ENCODE measurements at places on chromosomes 16 and 17.

- DNase-seq, result no peak
These were observed 11.2 kb downstream of the DOC2B start for GRCh38 chr17:170130-170670.

DNA sequence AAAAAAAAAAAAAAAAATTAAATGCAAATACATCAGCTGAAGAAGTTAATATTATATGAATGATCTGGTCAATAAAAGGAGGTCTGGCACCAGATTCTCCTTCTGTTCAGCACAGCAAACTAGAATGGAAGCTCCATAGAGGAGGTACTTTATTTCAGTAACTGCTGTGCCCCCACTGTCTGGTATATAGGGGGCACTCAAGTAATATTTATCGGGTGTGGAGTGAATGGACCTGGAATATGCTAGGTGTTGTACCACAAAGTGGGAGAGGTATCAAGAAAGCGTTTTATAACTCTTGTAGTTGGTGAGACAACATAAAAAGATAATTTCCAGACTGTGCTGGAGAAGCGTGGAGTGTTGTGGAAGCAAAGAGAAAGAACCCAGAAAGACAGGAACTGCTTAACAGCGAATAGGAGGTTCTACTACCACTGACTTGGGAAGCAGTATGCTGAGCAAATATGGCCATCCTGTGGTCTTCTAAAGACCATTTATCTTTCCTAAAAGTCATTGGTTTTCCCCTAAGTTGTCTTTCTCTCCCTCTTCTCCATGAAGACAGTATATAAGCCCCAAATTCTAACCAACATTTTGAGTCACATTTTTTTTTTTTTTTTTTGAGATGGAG, 12.2 kb upstream of the PRKCA start:
- DNase-seq, result no peak

DNA sequence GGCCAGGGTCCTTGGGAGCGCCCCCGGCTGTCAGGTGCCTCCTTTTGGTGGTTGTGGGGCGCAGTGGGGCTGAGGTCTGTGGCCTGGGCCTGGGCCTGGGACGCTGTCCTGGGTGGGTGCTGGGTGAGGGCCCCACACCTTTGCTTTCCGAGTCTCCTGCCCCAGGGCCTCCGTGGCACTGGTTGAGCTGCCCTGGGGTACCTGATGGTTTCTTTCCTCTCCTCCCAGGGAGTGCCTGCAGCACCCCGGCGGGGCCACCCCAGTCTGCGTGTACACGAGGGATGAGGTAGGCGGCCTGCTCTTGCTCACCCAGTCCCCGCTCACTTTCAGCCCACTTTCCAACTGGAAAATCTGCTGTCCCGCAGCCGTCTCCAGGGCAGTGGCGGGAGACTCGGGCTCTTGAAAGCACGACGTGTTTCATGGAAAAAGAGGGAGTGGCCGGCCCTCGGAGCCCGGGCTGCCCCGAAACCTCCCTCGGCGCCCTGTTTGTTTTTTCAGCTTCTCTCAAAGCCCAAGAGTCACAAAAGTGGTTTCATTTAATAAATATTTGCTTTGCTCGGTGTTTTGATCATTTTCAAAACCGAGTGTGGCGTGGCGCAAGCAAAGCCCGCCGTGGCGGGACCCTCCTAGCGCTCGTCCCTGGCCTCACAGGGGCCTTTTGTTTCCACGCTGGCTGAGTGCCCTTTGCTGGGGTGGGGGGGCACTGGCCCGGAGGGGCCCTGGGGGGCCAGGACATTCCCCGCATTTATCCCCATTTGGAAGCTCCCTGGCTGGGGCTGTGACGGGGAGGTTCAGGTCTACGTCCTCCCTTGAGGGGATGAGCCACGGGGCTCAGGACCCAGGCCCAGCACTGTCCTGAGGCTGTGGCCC, 17.4 kb downstream of the ASPSCR1 start:
- no peak for DNase-seq

- no peak for DNase-seq
These were observed 732 bp upstream of the RPL27 start for GRCh38 chr17:42997390-42997983.

GRCh38 chr17:60573236-60574051, 26.5 kb upstream of the PPM1D start:
- no peak for DNase-seq

- DNase-seq, result no peak
These were observed 2.9 kb upstream of the LYRM9 start for GRCh38 chr17:27895940-27896535.

GRCh38 chr17:78400581-78401240, 22.3 kb downstream of the PGS1 start:
- DNase-seq, result no peak

GRCh38 chr17:42310787-42311215, 22.5 kb downstream of the STAT5A start:
- no peak for DNase-seq

DNA sequence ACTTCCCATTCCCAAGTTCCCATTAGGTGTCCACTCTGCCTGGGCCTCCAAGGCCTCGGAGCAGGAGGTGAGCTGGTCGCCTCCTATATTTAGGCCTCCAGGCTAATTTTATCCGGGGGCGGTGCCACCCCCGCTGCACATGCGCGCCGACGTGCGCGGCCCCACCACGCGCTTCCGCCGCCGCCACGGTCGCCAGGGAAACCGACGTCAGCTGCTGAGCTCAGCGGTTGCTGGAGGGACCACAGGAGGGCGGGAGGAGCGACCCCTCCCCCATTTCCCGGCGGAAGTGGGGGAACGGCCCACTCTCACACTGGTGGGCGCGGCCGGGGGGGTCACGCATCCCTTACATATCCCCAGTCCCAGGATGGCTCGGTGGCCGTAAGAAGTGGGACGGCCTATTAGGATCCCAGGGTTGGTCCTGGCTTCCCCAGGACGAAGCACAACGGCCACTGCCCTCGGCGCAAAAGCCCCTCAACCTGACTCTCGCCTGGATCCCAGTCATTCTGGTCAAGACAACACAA, 1.0 kb downstream of the PER1 start:
- DNase-seq, result peak; percentile 88

DNA sequence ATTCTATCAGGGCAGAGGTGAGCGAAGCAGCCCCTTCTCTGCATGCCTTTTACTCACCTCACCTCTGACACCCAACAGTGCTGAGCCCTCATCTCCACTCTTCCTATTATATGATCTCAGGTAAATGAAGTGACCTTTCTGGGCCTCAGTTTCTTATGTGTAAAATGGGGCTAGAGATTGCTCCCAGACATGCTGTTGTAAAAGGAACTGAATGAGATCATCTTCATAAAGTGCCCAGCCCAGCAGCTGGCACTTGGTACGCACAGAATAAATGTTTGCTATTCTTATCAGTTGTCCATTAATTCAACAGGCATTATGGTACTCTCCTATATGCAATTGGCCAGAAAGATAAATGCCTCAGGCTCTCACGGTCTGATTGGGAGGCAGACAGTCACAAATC, 4.5 kb upstream of the GALK1 start:
- no peak for DNase-seq

DNA sequence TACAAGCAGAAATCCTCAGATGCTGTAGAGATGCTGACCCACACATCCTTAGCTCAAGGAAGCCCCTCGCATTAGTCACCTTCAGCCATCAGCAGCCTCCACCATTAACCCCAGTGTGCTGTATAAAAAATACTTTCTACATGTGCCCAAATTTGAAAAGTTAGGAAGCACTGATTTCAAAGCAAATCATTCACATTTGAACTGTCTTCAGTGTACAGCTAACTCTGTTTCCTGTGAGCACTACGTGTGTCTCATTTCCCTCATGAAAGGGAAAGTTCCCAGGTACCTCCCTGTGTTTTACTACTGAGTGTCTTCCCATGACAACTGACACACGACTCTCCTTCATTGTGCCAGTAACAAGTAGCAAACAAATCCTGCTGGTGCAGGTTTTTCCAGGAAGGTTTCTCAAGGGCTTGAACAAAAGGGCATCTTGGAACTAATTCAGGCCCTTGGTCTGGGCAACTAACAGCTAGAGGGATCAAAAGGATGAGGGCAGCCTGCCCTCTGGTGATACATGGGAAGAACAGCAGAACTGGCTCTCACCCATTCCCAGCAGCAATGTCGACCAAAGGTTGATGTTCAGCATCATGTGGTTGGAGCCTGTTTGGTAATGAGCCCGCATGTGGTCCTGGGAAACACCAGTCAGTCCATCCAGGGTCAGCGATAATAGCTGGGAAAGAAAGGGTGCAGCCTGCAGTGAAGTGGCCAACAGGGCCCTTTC, 4.0 kb downstream of the SLC35B1 start:
- DNase-seq, result no peak

GRCh38 chr17:36608794-36609497, 7.6 kb downstream of the MRM1 start:
- no peak for DNase-seq

GRCh38 chr17:55081559-55081958, 113.0 kb downstream of the STXBP4 start:
- no peak for DNase-seq

DNA sequence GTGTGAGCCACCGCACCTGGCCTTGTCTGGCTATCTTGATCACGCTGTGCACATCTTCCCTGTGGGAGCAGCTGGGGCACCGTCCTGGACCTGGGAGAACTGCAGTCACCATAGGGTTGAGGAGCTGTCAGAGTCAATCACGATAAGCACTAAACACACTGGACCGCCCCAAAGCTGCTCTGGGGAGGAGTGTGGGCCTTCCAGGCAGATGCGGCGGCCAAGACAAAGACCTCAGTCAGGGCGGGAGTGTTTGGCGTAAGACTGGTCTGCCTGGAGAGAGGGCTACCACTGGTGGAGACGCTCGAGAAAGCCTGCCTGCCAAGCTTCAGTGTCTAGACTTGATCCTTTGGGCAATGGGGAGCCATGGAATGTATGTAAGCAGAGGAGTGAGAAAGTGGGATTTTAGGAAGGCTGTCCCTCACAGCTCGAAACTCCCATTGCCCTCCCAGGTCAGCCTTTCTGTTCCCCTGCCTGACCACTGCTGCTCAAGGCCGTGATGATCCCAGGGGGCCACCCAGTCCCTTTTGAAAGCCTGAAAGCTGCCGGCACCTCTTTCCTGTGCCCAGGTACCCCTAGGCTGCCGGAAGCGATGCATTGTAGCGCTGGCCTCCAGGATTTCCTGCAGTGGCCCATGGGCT, 29.3 kb upstream of the CIBAR2 start:
- no peak for DNase-seq

DNA sequence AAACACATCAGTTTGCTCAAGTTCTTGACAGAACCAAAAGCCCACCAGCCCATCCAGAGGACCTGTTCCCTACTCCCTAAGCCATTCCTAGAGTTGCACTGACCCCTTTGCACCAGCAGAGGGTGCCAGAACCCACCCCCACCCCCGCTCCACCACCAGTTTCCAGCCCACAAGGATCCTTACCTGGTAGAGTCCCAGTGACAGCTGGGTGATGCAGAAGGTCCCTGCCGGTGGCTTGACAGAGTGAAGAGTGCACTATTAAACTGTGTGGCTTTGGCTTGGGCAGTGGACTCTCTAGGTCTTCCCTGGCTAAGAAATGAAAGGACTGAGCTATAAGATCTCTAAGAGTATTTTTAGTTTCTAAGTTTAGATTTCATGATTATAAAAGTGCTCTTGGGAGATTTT, 73.3 kb upstream of the MTMR4 start:
- DNase-seq, result peak; percentile 19

- no peak for DNase-seq
These were observed 103.9 kb upstream of the SEC14L1 start for GRCh38 chr17:77036841-77037381.

GRCh38 chr17:70810609-70811008, 641.3 kb downstream of the KCNJ2 start:
- DNase-seq, result no peak

GRCh38 chr17:70476368-70476767, 307.0 kb downstream of the KCNJ2 start:
- no peak for DNase-seq

- DNase-seq, result no peak
These were observed 29.7 kb downstream of the CMIP start for GRCh38 chr16:81473969-81474959.

- no peak for DNase-seq
These were observed 8.2 kb downstream of the GALNS start for GRCh38 chr16:88848557-88848956.

GRCh38 chr17:3553419-3554401, 3.9 kb downstream of the TRPV3 start:
- DNase-seq, result no peak

- DNase-seq, result no peak
These were observed 10.0 kb downstream of the TPPP3 start for GRCh38 chr16:67383284-67383683.

GRCh38 chr17:50345432-50346312, at the start of gene XYLT2:
TSS of gene XYLT2 (plus strand) at chr17:50346126. CDS start at chr17:50346141, 15 bp downstream.
- peak; percentile 56 for DNase-seq

DNA sequence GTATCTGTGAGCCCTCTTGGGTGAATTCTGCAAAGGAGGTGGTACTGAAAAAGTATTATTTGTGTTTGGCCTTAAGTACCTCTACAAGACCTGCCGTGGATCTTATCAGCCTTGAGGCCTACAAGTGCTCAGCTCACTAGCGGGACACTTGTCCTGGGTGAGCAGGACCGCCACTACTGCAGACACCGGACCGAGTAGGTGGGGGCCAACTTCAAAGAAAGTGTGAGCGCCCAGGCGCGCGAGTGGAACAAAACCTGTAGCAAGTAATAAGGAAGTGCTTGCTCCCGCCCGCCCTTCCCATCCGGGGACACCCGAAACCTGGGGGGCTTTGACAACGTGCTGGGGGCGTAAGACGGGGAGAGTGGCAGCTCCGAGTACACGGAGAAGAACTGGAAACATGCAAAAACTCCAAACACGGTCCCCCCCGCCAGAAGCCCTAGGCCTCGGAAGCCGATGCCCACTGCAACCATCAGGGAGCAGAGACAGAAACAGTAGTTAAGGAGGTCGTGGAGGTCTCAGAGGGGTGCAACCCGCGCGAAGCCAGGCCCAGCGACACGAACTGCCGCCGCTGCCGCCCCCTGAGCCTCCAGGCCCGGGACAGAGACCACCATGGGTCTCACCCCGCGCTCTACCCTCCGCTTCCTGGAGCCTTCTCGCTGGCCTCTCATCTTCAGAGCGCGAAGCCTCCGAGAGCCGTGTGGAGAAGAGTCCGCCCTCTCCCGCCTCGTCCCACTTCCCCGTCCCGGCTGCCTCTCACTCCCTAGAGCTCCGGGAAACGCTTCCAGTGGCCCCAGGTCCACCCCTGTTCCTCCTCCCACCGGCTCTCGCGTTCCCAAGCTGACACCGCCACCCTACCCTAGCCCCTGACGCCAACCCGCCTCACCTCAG, 537 bp downstream of the CNOT1 start:
- DNase-seq, result peak; percentile 39

GRCh38 chr17:50866950-50867362, 802 bp upstream of the TOB1 start:
- DNase-seq, result no peak

GRCh38 chr17:49597928-49598655, 22.4 kb downstream of the NXPH3 start:
- DNase-seq, result no peak

GRCh38 chr17:4940555-4941318, 669 bp downstream of the RNF167 start:
- DNase-seq, result no peak

GRCh38 chr17:81870131-81870980, 781 bp downstream of the ARHGDIA start:
- DNase-seq, result no peak

Data from hypothalamus (tissue), 51 donors.